Peyer's patch (tissue), 4 donors: ENCODE measurements at places on chromosomes 12 and 14. TPM values are rescaled to one million over a fixed set of nuclear protein-coding genes. Genes with fewer than 3 reads are reported as not detected.

RPAP3 gene
- total RNA-seq: 13.1 TPM

NCAPD2 gene
- 36.5 TPM for total RNA-seq

- no peaks in the 10 kb centered on the region for H3K4me1 ChIP-seq
- no peak for DNase-seq
- no peaks in the 10 kb centered on the region for H3K36me3 ChIP-seq
- no peaks in the 10 kb centered on the region for H3K27me3 ChIP-seq
- no peak overlapping the region for H3K4me3 ChIP-seq
Measured at GRCh38 chr12:27505109-27505508, 18.9 kb upstream of the PPFIBP1 start.

GRCh38 chr14:105187935-105188524 lies 6.9 kb upstream of the NUDT14 start:
- no peaks in the 10 kb centered on the region for H3K4me1 ChIP-seq
- DNase-seq: no peak
- H3K4me3 ChIP-seq: no peak overlapping the region
- no peak overlapping the region for H3K27ac ChIP-seq

- no peaks in the 10 kb centered on the region for H3K4me1 ChIP-seq
- no peaks in the 10 kb centered on the region for H3K36me3 ChIP-seq
- peak overlapping the region; percentile 49 for H3K27ac ChIP-seq
- H3K27me3 ChIP-seq: no peaks in the 10 kb centered on the region
- DNase-seq: peak; percentile 76
Measured at GRCh38 chr12:108803428-108804105, 53.8 kb downstream of the SSH1 start.

GRCh38 chr14:75822522-75823141 lies 159.2 kb downstream of the TGFB3 start:
- H3K4me1 ChIP-seq: no peaks in the 10 kb centered on the region
- no peak for DNase-seq
- H3K27ac ChIP-seq: no peak overlapping the region

TOMM20L gene
- total RNA-seq: not detected

SERPINA12 gene
- total RNA-seq: not detected

- no peaks in the 10 kb centered on the region for H3K27me3 ChIP-seq
- DNase-seq: no peak
- H3K27ac ChIP-seq: no peak overlapping the region
- H3K4me1 ChIP-seq: no peaks in the 10 kb centered on the region
- H3K4me3 ChIP-seq: no peak overlapping the region
Measured at GRCh38 chr14:105601360-105602242, 75.2 kb downstream of the TMEM121 start.

FAM177A1 gene
- 31.4 TPM for total RNA-seq

- DNase-seq: no peak
- no peaks in the 10 kb centered on the region for H3K4me1 ChIP-seq
- no peak overlapping the region for H3K4me3 ChIP-seq
- no peaks in the 10 kb centered on the region for H3K36me3 ChIP-seq
Measured at GRCh38 chr12:85559536-85559935, 276.7 kb downstream of the RASSF9 start.

GRCh38 chr12:47071241-47071852 lies 8.1 kb upstream of the PCED1B start:
- H3K27me3 ChIP-seq: no peaks in the 10 kb centered on the region
- H3K4me3 ChIP-seq: no peak overlapping the region
- H3K36me3 ChIP-seq: no peaks in the 10 kb centered on the region

GRCh38 chr14:32341947-32342846 lies 13.1 kb downstream of the AKAP6 start:
- no peaks in the 10 kb centered on the region for H3K27me3 ChIP-seq
- DNase-seq: no peak
- H3K27ac ChIP-seq: no peak overlapping the region
- no peak overlapping the region for H3K4me3 ChIP-seq
- no peaks in the 10 kb centered on the region for H3K4me1 ChIP-seq

NKX2-1 gene
- total RNA-seq: not detected

OR6C75 gene
- not detected for total RNA-seq

NRXN3 gene
- total RNA-seq: 3.1 TPM

DNA sequence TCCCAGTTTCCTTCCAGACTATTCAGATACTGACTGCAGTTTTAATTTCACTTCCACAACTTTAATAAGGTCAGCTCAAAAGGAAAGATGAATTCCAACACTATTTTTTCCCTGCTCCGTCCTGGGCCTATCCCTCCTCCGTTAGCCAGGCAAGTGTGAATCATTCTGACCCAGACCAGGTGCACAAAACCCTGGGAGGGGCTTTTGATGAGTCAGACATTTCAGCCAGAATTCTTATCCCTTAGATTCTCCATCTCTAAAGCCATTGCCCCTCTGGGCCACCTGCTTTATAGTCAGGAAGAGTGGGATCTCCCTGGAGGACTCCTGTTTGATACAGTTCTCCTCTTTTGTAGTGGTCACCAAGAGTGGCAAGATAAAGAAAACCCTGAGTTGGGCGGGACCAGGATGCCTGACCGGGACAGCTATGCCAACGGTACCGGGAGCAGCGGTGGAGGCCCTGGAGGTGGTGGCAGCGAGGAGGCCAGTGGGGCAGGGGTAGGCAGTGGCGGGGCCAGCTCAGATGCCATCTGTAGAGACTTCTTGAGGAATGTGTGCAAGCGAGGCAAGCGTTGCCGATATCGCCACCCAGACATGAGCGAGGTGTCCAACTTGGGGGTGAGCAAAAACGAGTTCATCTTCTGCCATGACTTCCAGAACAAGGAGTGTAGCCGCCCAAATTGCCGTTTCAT lies 2.2 kb downstream of the ZC3H10 start:
- DNase-seq: no peak
- H3K4me3 ChIP-seq: no peak overlapping the region
- no peaks in the 10 kb centered on the region for H3K27me3 ChIP-seq
- peak overlapping the region; percentile 96 for H3K27ac ChIP-seq
- peaks cover 19% of the 10 kb centered on the region for H3K36me3 ChIP-seq

RASAL1 gene
- 3.8 TPM for total RNA-seq

- DNase-seq: no peak
- H3K4me1 ChIP-seq: no peaks in the 10 kb centered on the region
- H3K27ac ChIP-seq: no peak overlapping the region
- no peak overlapping the region for H3K4me3 ChIP-seq
Measured at GRCh38 chr14:39762576-39763401, 330.6 kb upstream of the FBXO33 start.

DNA sequence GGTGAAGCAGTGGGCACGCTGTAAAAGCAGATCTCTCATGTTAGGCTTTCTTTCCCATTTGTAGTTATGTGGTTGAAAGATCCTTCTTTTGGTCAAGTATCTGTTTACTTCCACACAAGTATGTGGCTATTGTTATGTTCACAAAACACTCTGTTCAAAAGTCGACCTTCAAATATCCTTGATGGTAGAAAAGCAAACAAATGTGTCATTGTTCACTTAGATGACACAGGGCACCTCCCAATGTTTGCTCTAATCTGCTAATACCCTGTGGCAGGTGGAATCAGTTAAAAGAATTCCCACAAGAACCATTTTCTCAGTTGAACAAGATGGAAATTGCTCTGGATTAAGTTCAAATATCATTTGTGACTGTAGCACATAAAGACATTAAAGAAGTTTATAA lies 43.6 kb upstream of the NAA30 start:
- no peaks in the 10 kb centered on the region for H3K4me1 ChIP-seq
- no peaks in the 10 kb centered on the region for H3K36me3 ChIP-seq
- no peak overlapping the region for H3K27ac ChIP-seq
- no peak overlapping the region for H3K4me3 ChIP-seq
- no peaks in the 10 kb centered on the region for H3K27me3 ChIP-seq
- DNase-seq: no peak

DNA sequence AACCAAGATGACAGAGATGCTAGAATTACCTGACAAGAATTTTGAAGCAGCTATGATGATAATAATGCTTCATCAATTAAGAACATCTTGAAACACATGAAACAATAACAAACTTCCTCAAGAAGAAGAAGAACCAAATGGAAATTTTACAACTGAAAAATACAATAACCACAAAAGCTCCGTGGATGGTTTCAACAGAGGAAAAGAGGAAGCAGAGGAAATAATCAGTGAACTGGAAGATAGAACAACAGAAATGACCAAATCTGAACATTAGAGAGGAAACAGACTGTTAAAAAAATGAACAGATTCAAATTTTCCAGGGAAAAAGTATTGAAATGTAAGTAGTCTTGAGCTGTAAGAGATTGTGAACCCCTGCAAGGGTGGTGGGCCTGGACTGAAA lies 62.8 kb upstream of the SLC35F4 start:
- H3K4me1 ChIP-seq: no peaks in the 10 kb centered on the region
- no peaks in the 10 kb centered on the region for H3K36me3 ChIP-seq
- H3K27me3 ChIP-seq: no peaks in the 10 kb centered on the region
- no peak overlapping the region for H3K4me3 ChIP-seq
- H3K27ac ChIP-seq: no peak overlapping the region
- no peak for DNase-seq

- peak overlapping the region; percentile 90 for H3K4me3 ChIP-seq
- H3K4me1 ChIP-seq: peaks cover 31% of the 10 kb centered on the region
- no peaks in the 10 kb centered on the region for H3K36me3 ChIP-seq
Measured at GRCh38 chr14:21070610-21071224, 613 bp downstream of the ARHGEF40 start.

- no peaks in the 10 kb centered on the region for H3K36me3 ChIP-seq
- no peaks in the 10 kb centered on the region for H3K27me3 ChIP-seq
- DNase-seq: no peak
- no peak overlapping the region for H3K27ac ChIP-seq
Measured at GRCh38 chr12:103758310-103759089, 82.5 kb downstream of the NT5DC3 start.

GRCh38 chr14:68807987-68808386 lies 15.1 kb upstream of the ZFP36L1 start:
- DNase-seq: peak; percentile 34
- no peak overlapping the region for H3K4me3 ChIP-seq
- peaks cover 22% of the 10 kb centered on the region for H3K4me1 ChIP-seq
- H3K27ac ChIP-seq: peak overlapping the region; percentile 66

GRCh38 chr12:52364061-52364460 lies 3.2 kb downstream of the KRT85 start:
- no peak overlapping the region for H3K27ac ChIP-seq
- H3K4me3 ChIP-seq: no peak overlapping the region
- H3K36me3 ChIP-seq: no peaks in the 10 kb centered on the region
- peaks cover under 1% of the 10 kb centered on the region for H3K4me1 ChIP-seq
- no peak for DNase-seq

DNA sequence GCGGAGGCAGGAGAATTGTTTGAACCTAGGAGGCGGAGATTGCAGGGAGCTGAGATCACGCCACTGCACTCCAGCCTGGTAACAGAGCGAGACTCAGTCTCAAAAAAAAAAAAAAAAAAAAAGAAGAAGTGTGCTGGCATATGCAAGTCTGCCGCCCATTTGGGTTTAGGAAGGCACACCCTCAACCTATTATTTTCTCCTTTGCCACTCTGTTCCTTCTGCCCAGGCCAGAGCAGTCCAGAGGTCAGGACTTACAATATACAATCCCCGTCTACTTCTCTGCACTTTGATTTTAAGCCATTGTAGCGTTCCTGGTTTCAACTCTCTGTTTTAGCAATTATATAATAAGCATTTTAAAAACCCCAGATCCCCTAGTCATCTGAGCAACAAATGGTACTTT lies 39.8 kb downstream of the CATSPERB start:
- no peak for DNase-seq
- no peaks in the 10 kb centered on the region for H3K4me1 ChIP-seq

- DNase-seq: no peak
- peak overlapping the region; percentile 22 for H3K27ac ChIP-seq
- H3K4me3 ChIP-seq: no peak overlapping the region
- no peaks in the 10 kb centered on the region for H3K4me1 ChIP-seq
- H3K36me3 ChIP-seq: no peaks in the 10 kb centered on the region
Measured at GRCh38 chr14:95222151-95222631, 64.9 kb upstream of the DICER1 start.

MTA1 gene
- total RNA-seq: 295 TPM

- no peak overlapping the region for H3K4me3 ChIP-seq
- no peaks in the 10 kb centered on the region for H3K36me3 ChIP-seq
- DNase-seq: no peak
- no peak overlapping the region for H3K27ac ChIP-seq
- H3K27me3 ChIP-seq: no peaks in the 10 kb centered on the region
Measured at GRCh38 chr12:3178671-3179313, 101.6 kb downstream of the TSPAN9 start.

DNA sequence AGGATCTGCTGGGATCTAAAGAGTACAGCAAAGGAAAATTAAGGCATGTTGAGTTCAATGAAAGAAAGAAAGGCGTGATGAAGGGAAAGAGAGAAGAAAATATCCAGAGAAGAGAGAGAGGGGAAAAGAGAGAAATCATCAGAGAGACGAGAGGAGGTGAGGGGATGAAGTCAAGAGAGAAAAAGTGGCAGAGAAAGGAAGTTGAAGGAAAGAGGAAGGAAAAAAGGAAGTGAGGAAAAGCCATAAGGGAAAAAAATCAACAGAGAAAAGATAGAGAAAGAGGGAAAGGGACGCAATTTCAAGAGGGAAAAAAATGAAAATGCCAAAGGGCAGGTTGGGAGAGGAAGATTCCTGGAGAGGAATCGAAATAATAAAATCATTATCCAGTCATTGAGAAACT lies 40.4 kb downstream of the LLPH start:
- no peak overlapping the region for H3K27ac ChIP-seq
- no peaks in the 10 kb centered on the region for H3K36me3 ChIP-seq
- no peaks in the 10 kb centered on the region for H3K27me3 ChIP-seq
- no peak for DNase-seq
- H3K4me1 ChIP-seq: no peaks in the 10 kb centered on the region
- no peak overlapping the region for H3K4me3 ChIP-seq
